ENCODE measurements at places on chromosomes 1 and 21.

DNA sequence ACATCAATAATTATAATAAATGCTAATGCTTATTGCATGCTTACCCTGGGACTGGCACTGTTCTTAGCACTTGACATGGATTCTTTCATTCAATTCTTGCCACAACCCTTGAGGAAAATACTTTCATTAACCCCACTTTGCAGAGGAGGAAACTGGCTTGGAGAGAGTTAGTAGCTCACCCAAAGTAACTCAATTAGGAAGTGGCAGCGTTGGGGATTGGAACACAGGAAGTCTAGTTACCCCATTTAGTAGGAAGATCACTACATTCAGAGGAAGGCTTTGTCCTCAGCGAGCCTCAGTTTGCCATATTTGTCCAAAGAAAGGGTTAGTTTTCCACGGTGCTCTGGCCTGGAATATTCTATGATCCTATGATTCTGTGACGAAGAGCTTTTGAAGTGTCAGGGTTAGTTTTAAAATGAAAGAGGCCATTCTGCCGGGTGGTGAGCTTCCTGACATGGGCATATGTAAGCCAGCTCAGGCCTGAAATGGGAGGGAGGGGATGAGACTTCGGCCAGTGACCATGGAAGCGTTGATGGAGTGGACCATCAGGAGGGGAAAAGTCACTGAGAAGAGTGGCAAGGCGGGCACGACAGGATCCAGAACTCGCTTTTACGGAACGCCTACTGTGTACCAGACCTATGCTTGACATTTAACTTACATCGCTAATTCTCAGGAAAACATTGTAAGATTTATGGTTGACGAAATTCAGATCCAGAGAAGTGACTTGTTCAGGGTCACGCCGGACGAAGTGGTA is 28.2 kb upstream of the EPB41 start:
- no peak for DNase-seq

DNA sequence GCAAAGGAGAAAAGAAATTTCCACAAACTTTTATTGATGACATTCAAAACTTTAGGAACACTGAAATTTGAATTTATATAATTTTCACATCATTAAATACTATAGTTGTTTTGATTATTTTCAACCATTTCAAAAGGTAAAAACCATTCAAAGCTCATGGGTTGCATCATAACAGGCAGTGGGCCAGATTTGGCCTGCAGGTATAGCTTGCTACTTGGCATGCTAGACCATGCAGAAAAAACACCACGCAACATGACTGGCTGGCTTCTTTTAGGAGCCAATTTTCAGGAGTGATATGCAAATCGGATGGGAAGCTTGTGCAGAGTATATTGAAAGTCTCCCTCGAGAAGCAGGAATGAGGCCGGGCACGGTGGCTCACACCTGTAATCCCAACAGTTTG is 144.8 kb downstream of the GLUL start:
- no peak for DNase-seq

- no peak for DNase-seq
These were observed 148.4 kb downstream of the TOMM20 start for GRCh38 chr1:234980291-234980644.

- DNase-seq, result no peak
These were observed 16.9 kb downstream of the AGPAT3 start for GRCh38 chr21:43881935-43882334.

DNA sequence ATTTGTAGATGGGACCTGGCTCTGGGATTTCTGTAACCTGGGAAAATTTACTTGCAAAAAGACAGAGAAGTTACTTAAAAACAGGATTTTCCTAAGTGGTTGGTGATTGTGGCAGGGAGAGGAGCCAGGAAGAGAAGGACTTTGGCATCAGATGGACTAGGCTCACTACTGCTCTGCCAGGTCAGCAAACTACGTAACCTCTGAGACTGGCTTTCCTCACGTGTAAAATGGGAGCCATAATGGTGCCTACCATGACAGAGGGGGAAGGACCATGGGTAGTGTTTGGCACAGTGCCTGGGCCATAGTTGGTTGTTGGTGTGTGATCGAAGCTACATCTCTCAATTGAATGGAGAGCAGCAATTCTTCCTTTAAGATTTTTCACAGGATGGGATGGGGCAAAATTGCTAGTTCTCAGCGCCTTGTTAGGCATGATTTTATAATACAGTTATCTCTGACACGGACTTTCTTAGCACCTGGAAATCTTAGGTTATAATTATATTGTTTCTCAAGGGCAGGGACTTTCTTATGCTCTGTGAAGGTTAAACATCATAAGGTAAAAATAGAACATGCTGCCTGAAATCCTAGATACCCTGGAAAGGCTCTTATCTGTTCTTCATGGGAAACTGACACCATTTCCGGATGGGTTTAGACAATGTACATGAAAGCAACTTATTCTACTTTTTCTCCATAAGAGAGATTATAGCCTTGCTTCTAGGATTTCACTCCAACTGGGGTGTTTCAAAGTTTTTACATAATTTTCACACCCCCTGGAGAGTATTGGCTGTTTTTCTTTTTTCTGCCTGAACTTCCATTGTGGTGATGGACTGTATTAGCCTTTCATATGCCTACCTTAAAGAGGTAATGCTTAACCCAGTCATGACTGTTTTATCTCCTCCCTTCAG is 10.9 kb downstream of the ROR1 start:
- DNase-seq, result no peak

GRCh38 chr1:200330741-200331428 is 79.0 kb downstream of the ZNF281 start:
- no peak for DNase-seq

GRCh38 chr1:14180738-14181137 is 417.7 kb upstream of the KAZN start:
- no peak for DNase-seq

DNA sequence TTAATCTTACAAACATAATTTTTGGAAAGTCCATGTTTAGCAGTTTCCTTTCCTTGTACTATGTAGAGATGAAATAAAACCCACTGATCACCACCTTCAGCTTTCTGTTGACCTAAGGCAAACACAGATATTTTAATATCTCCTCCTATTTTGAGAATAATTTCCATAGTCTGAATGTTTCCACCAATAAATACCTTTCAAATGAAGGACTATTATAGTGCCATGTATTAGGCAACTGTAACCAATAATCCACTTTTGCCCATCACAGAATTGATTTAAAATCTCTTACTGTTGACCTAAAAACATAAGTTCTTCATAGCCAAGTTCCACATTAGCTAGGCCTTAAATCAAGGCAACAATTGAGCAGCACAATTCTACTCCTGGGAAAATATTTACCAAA is 1.8 kb downstream of the CDC42BPA start:
- no peak for DNase-seq

DNA sequence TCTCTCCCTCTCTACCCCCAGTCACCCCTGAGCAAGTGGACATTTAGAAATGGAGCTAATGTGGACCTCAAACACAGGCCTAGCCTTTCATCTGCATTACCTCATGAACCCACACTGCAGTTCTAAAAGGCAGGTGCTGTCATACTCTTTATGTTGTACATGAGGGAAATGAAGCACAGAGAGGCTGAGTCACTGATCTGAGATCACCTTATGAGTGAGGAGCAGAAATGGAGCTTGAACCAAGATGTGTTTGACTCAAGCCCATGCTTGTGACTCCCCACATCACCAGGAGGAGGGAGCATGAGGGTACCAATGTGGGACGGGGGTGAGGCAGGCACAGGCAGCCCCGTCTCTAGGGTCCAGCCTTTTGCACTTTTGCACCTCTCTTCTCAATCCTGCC is 702.8 kb downstream of the PTPRU start:
- no peak for DNase-seq

GRCh38 chr1:92554216-92554615 is 67.5 kb upstream of the GFI1 start:
- no peak for DNase-seq

- no peak for DNase-seq
These were observed 8.5 kb downstream of the CD2 start for GRCh38 chr1:116762781-116763115.

GRCh38 chr1:151888972-151889570 is 20.2 kb downstream of the THEM4 start:
- no peak for DNase-seq

DNA sequence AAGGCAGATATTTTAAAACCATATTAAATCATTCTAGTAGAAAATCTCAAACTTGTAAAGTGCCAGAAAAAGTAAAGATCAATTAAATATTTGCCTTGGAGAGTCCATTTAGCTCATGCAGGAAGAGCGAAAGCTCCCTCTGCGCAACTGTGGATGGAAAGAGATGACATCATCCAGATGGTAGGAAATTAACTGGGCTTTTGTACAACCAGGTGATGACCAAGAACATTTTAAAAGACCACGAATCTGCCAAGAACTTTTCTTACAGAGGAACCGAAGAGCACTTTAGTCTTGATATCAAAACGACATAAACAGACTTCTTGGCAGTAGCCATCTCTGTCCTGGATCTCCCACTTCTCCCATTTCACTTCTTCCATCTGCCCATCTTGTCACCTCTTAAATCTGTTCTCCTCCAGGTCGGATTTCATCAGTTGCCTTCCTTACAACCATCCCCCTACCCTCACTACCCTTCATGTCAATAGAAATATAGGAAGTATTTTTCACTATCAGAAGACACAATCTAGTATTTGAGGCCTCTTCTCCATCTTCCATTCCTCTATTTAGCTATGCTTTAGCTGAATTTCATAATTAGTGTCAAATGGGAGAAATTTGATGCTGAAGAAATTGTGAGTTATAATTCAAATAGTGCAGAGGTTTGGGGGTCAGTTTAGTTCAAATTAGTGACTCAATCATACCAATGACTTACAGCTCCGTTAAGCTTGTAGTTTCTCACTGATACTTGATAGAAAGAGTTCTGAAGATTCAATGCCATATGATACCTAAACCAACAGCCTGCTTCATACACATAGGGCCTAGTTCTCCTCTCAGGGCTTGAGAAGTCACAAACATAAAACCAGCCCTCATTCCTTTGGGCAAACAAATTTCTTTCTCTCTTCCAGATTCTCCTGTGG is 22.0 kb upstream of the DNASE2B start:
- DNase-seq, result no peak

- DNase-seq, result no peak
These were observed 180.6 kb upstream of the C1orf105 start for GRCh38 chr1:172239901-172240300.

DNA sequence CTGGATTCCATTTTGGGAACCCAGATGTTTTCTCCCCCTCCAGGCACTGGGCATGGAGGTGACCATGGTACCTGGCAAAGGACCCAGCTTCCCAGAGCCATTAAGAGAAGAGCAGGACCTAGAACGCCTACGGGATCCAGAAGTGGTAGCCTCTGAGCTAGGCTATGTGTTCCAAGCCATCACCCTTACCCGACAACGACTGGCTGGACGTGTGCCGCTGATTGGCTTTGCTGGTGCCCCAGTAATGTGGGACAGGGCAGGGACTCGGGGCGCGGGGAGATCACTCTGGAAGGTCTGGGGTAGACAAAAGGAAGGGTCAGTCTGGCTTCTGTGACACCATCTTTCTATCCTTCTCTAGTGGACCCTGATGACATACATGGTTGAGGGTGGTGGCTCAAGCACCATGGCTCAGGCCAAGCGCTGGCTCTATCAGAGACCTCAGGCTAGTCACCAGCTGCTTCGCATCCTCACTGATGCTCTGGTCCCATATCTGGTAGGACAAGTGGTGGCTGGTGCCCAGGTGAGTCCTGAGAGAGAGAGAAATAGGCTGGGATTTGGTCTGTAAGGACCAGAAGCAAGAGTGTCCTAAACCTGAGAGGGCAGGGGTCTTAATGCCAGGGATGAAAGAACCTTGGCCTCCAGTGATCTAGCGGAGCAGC is 1.6 kb downstream of the UROD start:
- no peak for DNase-seq

- no peak for DNase-seq
These were observed 13.1 kb downstream of the SDCCAG8 start for GRCh38 chr1:243268751-243269460.

GRCh38 chr1:12065872-12066271 is 2.8 kb downstream of the TNFRSF8 start:
- DNase-seq, result no peak

DNA sequence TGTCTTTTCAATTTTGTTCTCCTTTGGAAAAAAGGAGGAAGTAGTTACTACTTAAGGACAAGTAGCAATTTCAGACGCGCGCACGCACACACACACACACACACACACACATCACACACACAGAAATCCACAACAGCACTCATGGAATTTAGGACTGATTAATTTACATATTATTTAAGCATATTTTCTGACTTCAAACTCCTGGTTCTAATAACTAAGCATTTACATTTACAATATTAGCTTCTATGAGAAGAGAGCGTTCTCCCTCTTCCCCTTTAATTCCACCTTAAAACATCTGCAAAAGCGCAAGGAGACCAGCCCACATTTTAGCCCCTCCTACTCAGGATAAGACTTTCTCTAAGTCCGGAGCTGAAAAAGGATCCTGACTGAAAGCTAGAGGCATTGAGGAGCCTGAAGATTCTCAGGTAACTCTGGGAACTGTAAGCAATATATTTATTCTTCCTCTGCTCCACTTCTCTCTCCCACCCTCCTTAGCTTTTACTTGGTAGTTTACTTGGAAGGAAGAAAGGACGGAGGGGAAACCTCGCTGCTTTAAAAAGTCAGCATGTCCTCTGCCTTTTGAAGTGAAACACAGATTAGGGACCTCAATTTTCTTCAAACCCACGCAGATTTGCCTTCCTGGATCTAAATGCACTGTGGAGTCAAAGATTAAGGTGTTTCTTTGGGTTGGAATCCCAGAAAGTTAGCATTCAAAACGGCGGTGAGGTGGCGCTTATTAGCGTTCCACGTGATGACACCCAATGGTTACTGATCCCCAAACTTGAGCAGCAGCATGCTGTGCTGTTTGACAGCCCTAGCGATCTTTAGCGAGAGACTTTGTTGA is at the start of gene PLA2G4A:
PLA2G4A (plus strand) TSS at position 339 of the 844 bp plus-strand sequence. CDS start 25,406 bp downstream, outside the sequence.
- DNase-seq, result no peak

DNA sequence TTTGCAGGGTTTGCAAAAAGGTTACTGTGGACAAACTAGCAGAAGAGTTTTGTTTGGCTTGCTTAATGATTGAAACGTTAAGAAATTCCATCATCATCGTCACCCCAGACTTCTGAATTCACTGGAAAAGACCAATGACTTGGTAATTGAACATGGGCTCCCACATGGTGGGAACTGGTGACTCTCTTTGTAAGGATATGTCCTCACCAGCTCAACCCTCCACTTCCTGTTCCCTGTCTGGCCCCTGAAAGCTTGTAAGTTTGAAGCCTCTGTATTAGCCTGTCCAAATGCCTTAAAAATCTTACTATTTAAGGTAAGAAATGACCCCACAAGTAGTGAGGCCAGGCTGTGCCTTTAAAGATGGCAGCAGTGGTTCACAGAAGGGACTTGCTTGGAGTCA is 9.7 kb downstream of the SYT6 start:
- DNase-seq, result no peak

- DNase-seq, result no peak
These were observed 77.6 kb downstream of the MATN1 start for GRCh38 chr1:30645807-30646206.
